Activated B cell treated with CpG ODN at 0.5 μM for 24 hours (primary cell): ENCODE measurements at places on chromosomes 5 and 9. TPM values are rescaled to one million over a fixed set of nuclear protein-coding genes. Genes with fewer than 3 reads are reported as not detected.
A peak's percentile ranks its signal among the peaks of the same experiment; 100 is the strongest.

- no peak for DNase-seq
These were observed 483.8 kb downstream of the DMAC1 start for GRCh38 chr9:7315746-7316145.

- DNase-seq: no peak
These were observed 8.8 kb upstream of the BARX1 start for GRCh38 chr9:93963969-93964368.

GRCh38 chr5:149037817-149038216 lies 25.0 kb downstream of the SH3TC2 start:
- DNase-seq: no peak

DNA sequence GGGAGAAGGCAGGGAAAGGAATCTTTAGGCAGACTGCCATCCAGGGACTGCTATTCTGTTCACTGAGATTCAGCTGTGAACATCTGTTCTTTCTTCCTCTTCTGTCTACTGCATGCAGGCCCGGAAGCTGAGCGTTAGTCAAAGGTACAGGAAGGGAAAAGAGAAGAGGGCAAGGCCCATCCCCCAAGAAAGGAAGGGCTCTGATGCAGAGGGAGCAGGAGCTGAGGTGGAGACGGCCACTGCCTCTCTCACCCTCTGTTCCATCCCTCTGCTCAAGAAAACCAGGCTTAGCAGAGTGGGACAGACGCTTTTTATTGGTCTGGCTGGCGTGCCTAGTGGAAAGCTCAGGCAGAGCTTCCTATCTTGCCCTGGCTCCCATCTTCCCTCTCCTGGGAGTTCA lies 57.6 kb downstream of the PFDN1 start:
- DNase-seq: no peak

- no peak for DNase-seq
These were observed 2.2 kb downstream of the TMED7 start for GRCh38 chr5:115623658-115624057.

DNA sequence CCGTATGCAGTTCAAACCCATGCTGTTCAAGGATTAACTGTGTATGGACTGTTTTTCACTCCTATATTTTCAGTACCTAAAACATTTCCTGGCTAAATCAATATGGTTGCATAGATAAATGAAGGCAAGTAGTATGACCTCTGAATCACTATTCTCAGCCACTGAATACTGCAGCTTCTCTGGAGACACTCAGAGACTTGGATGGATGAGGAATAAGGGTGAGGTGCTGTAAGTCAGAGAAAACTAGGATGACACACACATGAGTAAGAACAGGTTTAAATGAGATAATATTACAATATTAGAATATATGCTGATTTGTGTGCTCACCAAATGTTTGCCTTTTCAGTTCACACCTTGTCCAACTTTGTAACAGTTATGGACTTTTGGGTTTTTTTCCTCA lies 26.0 kb upstream of the ANXA1 start:
- no peak for DNase-seq

DNA sequence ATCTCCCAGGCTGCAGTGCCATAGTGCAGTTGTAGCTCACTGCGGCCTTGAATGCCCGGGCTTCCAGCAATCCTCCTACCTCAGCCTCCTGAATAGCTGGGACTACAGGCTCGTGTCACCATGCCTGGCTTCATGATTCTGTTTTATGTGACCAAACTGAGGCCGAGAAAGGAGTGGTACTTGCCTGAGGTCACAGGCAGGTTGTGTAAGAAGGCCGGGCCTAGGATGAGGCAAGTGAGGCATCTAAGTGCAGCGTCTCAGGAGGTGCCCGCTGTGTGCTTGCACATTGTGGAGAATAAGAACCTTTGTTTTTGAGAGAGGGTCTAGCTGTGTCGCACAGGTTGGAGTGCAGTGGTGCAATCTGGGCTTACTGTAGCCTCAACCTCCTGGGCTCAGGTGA lies 2.1 kb upstream of the NDST1 start:
- DNase-seq: no peak

DNA sequence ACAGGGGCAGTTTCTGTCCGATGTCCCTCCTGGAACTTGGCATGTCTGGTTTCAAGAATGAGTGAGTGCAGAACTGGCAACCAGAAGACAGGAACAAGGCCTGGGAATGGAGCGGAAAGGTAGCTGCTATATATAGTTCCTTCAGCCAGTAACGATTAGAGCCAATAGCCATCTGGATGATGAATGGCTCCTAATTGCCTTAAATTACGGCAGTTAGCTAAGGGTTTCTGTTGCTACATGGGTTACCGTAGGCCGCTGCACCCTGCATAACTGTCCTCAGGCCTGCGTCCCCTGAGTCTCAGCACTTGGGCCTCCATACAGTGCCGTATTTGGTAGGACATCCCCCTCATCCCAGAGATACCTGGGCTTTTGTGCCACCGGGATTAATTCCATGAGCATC lies 29.4 kb downstream of the WWC1 start:
- no peak for DNase-seq

GRCh38 chr5:129098488-129099183 lies 4.1 kb downstream of the ISOC1 start:
- no peak for DNase-seq

DNA sequence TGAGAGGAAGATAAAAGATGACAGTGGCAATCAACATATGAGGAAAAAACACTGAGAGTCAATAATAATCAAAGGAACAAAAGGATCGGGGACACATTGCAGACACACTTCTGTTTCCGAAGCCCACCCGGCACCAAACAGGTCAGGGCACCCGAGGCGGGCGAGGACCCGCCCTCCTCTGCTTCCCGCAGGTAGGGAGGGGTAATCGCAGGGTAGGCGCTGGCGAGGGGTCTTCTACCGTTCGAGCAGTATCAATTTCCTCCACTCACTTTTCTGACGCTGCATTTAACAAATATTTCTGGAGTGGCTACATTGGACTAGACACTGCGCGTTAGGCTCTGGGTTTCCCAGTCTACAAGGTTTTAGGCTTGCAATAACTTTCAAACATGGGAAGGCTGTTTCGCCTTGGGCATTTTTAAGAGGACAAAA lies 1.3 kb downstream of the TXN start:
- DNase-seq: peak; percentile 17

DNA sequence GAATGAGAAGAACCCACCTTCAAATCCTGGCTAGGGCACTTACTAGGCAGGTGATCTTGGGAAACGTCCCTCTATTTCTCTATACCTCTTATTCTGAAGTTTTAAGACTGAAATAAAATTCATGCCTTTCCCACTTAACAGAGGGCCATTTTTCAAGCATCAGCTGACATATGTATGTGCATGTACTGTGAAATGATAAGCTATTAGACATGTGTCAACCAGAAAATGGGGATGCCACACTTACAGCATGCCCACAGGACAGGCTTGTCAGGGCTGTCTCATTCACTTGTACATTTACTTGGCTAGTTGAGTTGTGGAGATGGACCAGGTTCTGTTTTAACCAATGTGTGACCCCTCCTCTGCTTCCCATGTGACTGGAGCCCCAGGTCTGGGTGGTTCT lies 78.5 kb downstream of the C9orf152 start:
- no peak for DNase-seq

DNA sequence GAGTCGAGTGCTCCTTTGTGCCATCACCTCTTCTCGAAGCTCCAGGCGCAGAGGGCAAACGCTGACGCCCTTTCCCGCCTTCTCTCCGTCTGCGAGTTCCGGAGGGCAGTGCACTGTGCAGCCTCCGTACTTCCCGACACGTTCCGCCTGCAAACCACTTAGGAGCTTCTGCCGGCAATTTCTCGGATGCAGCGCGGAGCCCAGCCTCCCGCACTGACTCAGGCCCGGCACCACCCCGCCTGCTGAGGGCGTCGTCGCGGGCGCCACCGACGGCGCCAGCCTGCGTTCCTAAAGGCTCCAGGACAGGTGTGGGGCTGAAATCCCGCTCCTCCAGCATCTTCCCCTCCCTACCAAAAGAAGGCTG lies 9.3 kb upstream of the TRIM36 start:
- DNase-seq: no peak

SLC36A3 gene
- total RNA-seq: not detected in 2 replicates

FAM219A gene
- 13.5 and 16.9 TPM in 2 replicates for total RNA-seq
